Activated CD4-positive, alpha-beta T cell treated with anti-CD3 and anti-CD28 coated beads, Interleukin-2, amount 10 ng/mL, durations not matched to agents 7 days and 5 days (primary cell): ENCODE measurements at places on chromosomes 3 and 15.

DNA sequence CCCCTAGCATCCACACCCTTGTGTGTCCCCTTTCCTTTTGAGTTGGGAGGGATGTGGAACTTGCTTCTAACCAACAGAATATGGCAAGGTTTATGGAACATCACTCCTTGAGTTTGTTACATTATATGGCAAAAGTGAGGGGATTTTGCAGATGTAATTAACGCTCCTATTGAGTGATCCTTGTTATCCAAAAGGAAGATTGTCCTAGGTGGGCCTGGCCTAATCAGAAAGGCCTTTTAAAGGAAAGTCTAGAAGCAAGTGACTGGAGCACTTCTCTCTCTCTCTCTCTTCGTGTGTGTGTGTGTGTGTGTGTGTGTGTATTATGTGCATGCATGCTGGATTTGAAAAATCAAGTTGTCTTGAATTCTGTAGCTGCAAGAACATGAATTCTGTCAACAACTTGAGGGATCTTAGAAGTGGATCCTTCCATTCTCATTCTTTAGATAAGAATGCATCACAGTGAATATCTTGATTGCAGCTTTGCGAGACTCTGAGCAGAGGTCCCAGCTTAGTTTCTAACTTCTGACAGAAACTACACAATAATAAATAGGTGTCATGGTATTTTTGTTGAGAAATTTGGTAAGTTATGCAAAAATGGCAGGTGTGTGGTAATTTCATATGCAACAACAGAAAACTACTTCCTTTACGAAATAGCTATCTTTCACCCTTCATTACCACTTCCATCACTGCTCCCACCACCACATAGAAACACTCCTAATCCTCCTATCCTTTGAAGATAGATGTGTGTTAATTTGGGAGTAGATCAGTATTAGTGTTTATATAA, 360.9 kb upstream of the CBLB start:
- no peak for DNase-seq

- DNase-seq = peak; percentile 31
These were observed 6.7 kb downstream of the RASGRP1 start for GRCh38 chr15:38557921-38558320.

GRCh38 chr3:70990723-70991122, 592.8 kb downstream of the FOXP1 start:
- DNase-seq = no peak

- no peak for DNase-seq
These were observed 54.2 kb upstream of the SEMA6D start for GRCh38 chr15:47663101-47663500.

GRCh38 chr3:39432342-39432741, 25.8 kb downstream of the RPSA start:
- DNase-seq = no peak

- no peak for DNase-seq
These were observed 675 bp downstream of the TSEN2 start for GRCh38 chr3:12484983-12485327.

DNA sequence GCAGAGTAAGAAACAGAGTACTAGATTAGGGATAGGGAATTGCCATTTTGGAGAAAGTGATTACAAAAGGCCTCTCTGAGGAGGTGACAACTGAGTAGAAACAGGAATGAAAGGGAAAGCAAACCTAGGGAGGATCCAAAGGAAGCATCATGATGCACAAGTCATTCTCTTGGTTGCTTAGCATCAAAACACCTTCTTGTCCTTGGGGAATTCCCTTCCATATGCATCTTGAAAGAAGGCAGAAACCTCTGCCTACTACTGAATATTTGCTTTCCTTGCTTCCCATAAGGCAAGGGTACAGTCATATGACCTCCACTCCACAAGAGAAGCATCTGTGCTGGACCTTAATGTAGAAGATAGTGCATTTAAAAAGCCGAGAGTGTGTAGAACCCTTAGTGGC, 24.1 kb downstream of the GABPB1 start:
- no peak for DNase-seq

- no peak for DNase-seq
These were observed 30.5 kb upstream of the PXYLP1 start for GRCh38 chr3:141201122-141201521.

- DNase-seq = no peak
These were observed 50.6 kb downstream of the SV2B start for GRCh38 chr15:91150502-91151160.

- no peak for DNase-seq
These were observed 58.9 kb downstream of the TMEM41A start for GRCh38 chr3:185439745-185440466.

- no peak for DNase-seq
These were observed 69.2 kb downstream of the RORA start for GRCh38 chr15:61159901-61160300.

GRCh38 chr3:33940736-33941135, 142.3 kb downstream of the PDCD6IP start:
- no peak for DNase-seq

DNA sequence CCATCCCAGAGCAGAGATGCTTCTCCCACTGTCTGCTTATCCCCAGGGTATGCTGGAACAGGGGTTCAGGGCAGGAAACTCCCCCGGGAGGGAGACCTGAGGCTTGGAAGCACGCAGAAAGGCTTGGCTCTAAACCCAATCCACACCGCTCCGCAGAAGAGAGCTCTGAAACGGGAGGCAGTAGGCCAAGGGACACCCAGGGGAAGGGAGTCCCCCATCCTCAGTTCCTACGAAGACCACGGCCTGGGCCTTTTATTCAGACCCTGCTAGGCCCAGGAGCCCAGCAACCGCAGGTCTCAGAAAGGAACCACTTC, 1.8 kb upstream of the HAPLN3 start:
- no peak for DNase-seq

- no peak for DNase-seq
These were observed 53.1 kb downstream of the BOC start for GRCh38 chr3:113264283-113265131.

DNA sequence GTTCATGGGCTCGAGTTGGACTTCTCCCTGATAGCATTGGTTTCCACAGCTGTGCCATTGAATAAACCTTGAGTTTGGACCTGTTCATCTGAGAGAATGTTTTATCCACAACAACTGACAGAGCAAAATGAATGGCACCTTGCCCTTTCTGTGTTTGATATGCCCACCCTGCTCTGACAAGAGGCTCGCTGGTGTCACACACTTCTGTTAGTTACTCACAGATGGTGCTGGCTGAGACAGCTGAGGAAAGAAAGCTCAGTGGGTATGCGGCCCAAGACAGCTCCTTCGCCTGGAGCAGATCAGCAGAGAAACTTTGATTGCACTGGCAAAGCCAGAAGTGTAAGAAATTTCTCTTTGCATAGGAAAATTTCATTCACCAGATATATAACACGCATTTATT, 2.5 kb upstream of the CAPN3 start:
- DNase-seq = no peak
